ENCODE measurements at places on chromosomes 6 and 20. TPM values are rescaled to one million over a fixed set of nuclear protein-coding genes. Genes with fewer than 3 reads are reported as not detected.

Gene PRICKLE4
- not detected for total RNA-seq

Gene ATP9A
- total RNA-seq: 36.0 TPM

Gene INSM1
- not detected for total RNA-seq

Gene CYP39A1
- 22.6 TPM for total RNA-seq
